ENCODE measurements at places on chromosomes 11 and 22.

GRCh38 chr11:35039076-35039475 lies 99.9 kb upstream of the CD44 start:
- DNase-seq: no peak

- no peak for DNase-seq
Observed at GRCh38 chr11:117839936-117840813, 15.6 kb upstream of the FXYD2 start.

DNA sequence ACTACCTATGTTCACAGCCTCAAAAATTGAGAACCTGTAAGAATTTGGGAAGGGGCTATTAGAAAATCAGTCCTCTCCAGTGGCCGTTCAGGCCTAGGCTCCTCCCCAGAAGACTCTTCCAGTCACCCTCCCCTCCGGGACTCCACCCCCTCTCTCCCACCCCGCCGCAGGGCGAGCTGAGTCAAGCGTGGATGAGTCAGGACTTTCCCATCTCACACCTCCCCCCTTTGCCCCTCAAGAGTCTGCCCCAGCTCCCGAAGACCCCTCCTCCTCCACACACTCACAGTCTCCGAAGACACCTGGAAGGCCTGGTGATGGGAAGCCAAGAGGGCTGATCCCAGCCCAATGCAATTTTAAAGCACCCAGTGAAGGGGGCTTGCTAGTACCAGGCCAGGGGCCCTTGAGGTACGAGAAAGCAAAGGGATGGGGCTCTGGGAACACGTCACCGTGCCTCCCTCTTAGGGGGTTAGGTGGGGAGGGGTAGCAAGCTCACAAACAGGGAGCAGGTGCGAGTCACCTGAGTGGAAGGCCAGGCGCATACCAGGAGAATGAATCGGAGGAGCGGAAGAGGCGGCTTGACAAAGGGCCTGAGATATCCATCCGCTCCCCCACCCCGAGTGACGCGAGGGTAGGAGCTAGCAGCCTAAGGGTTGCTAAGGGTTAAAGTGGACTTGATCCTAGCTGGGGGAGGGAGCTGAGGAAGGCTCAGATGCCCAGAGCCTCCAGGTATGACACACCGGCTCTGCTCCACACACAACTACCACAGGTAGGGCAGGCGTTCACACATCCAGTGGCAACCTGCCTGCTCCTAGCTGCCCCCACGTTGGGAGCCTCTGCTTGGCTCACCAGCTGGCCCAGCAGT lies 13.6 kb downstream of the BCL9L start:
- peak; percentile 81 for DNase-seq

DNA sequence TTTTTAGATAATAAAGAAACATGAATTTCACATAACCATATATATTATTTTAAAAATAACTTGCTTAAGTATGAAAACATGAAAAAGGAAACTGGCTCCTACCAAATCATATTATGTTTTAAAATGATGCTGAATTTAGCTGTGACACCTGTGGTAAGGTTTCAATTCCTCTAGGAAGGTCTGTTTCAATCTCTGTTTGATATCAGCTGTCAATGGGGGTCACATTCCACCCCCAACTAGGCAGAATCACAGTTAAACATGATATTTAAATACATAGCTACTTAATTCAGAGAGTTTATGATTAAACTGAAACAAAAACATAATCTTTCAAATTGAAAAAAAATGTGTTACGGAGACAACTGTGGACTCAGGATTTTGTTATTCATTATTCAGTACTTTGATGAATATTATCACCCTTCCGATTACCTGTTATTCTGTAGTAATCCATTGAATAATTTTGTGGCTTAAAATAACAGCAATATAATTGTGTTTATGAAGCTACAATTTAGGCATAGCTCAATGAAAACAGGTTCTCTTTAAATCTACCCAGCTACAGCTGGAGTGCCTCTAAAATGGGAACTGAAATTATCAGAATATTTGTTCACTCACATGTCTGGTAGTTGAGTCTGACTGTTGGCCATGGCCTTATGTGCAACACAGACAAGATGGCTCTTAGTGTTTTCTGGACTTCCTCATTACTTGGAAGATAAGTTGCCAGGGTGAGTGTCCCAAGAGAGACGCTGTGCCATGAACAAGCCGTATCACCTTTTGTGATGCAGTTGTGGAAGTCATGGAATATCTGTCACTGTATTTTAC lies 244.6 kb upstream of the ANO3 start:
- no peak for DNase-seq

DNA sequence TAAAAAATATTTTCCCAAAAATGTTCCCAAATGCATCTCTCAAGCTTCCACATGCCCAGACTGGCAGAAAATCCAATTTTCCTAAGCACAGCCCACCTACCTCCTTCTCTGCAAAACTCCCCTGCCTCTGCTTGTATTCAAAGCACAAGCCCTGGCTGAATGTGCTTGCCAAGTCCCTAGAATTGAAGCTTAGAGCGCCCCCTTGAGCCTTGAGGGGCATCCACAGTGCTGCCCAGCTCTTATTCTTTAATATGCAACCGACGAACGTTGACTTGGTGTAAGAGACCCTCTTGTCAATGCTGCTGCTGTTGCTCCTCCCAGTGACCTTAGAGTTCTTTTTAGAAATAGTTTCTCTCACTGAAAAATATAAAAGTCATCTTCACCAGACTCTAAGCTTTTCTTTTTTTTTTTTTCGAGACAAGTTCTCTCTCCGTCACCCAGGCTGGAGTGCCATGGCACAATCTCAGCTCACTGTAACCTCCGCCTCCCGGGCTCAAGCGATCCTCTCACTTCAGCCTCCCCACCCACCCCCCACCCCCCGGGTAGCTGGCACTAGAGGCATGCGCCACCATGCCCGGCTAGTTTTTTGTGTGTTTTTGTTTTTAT lies 63.5 kb upstream of the CAPRIN1 start:
- peak; percentile 67 for DNase-seq

DNA sequence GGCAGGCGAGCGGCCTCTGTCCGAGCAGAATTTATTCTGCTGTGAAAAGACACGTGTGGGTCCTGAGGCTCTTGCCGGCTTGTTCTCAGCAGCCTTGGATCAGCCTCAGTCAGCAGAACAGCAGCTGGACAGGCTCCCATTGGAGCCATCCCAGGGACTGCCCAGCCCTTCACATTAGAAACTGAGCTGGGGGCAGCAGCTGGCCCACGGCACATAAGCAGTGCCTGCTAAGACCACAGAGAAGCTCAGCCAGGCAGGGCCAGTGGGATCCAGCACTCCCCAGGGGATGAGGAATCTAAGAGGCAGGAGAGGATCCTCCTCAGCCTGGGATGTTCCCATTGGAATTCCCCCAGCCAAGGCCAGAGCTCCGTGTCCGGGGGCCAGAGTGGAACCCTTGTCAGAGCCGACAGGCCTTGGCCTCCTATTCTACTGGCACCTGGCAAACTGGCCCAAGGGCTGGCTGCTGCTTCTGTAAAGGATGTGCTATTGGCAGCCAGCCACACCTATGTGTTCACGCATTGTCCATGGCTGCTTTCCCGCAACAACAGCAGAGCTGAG lies 18.2 kb downstream of the RTN4R start:
- DNase-seq: no peak

- no peak for DNase-seq
Observed at GRCh38 chr11:73191151-73191550, 26.9 kb upstream of the P2RY2 start.

DNA sequence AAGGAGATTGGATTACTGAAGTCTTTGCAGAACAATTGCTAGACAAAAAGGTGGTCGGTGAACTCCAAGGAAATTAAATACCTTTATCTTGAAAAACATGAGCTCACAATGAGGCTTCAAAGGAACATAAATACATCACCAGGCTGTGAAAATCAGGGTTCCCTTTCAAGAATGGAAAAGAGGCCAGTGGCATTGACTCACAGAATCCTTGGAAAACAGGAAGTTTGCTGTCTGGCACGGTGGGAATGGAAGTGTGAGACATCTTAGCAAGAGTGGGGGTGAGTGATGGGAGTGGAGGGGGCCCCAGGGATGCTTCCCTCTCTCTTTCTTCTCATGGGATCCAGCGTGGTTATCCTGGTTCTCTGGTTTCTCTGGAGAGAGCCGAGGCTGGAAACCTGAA lies 48.9 kb upstream of the TBCEL start:
- DNase-seq: no peak

GRCh38 chr22:40392618-40393017 lies 22.2 kb downstream of the SGSM3 start:
- DNase-seq: no peak

- DNase-seq: no peak
Observed at GRCh38 chr22:29703569-29704195, 16.1 kb upstream of the CABP7 start.

- no peak for DNase-seq
Observed at GRCh38 chr11:88378422-88379066, 41.0 kb upstream of the CTSC start.

- no peak for DNase-seq
Observed at GRCh38 chr11:113446112-113446511, 29.1 kb downstream of the DRD2 start.

GRCh38 chr22:36287881-36288515 lies 35.1 kb downstream of the APOL1 start:
- DNase-seq: no peak

GRCh38 chr22:28837640-28838039 lies 37.3 kb upstream of the XBP1 start:
- no peak for DNase-seq

DNA sequence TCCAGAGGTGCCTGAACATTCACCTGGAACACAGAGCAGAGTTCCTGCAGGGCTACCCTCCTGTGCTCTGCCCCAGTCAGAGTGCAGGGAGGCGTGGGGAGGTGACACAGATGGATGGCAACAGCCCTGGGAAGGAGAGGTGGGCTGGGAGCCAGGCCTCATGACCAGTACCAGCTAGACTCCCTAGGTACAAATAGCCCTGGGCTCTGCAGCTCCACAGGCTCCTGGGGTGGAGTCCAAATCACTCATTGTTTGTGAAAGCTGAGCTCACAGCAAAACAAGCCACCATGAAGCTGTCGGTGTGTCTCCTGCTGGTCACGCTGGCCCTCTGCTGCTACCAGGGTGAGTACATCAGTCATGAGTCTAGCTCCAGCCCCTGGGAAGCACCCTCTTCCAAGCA lies at the start of gene SCGB1D2:
Gene SCGB1D2, plus strand, starts transcription at position 219 of the 400 bp plus-strand sequence. Its CDS starts 69 bp downstream, at position 288.
- no peak for DNase-seq

GRCh38 chr11:87754685-87755084 lies 420.6 kb downstream of the RAB38 start:
- DNase-seq: no peak

- DNase-seq: no peak
Observed at GRCh38 chr11:111694851-111695250, 71.3 kb downstream of the PPP2R1B start.

GRCh38 chr11:9535189-9535781 lies 38.2 kb upstream of the WEE1 start:
- DNase-seq: peak; percentile 86

DNA sequence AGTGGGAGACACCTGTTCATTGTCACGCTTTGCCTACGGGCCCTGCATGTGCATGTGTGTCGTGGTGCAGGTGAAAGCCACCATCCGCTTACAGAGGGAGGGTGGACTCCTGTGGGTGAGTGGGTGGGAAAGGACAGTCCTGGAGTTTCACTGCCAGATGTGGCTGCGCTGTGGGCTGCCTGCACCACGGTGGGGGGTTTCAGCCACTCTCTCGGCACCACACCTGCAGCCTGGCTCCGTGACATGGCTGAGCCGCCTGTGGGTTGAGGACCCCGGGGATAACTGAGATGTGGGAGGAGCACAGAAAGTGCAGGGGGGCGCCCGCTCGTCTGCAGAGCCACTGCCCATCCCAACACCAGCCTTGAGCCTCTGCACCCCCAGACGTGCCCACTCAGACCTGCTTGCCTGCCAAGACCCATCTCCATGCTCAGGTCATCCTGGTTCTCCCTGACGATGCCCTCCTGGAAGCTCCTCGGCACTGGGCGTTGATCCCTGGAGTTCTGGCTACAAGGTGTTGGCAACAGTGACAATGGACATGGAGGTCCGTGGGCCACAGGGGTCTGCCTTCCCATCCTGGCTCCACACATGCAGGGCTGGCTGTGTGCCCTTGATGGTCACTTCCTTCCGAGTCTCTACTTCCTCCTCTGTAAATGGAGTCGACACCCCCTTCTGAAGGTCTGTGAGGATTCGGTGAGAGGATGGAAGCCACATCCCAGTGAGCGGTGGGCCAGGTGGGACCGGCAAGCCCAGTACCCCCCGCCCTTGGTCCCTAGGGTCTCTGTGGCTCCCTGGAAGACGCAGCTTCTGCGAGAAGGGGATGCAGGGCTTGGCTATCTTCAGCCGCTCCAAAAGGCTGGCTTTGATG lies 1007.0 kb downstream of the BRD1 start:
- no peak for DNase-seq

- DNase-seq: no peak
Observed at GRCh38 chr11:112705148-112705547, 256.1 kb upstream of the NCAM1 start.

- no peak for DNase-seq
Observed at GRCh38 chr11:86483940-86484794, 109.5 kb downstream of the CCDC81 start.

GRCh38 chr11:112513417-112513816 lies 252.8 kb upstream of the PLET1 start:
- no peak for DNase-seq

DNA sequence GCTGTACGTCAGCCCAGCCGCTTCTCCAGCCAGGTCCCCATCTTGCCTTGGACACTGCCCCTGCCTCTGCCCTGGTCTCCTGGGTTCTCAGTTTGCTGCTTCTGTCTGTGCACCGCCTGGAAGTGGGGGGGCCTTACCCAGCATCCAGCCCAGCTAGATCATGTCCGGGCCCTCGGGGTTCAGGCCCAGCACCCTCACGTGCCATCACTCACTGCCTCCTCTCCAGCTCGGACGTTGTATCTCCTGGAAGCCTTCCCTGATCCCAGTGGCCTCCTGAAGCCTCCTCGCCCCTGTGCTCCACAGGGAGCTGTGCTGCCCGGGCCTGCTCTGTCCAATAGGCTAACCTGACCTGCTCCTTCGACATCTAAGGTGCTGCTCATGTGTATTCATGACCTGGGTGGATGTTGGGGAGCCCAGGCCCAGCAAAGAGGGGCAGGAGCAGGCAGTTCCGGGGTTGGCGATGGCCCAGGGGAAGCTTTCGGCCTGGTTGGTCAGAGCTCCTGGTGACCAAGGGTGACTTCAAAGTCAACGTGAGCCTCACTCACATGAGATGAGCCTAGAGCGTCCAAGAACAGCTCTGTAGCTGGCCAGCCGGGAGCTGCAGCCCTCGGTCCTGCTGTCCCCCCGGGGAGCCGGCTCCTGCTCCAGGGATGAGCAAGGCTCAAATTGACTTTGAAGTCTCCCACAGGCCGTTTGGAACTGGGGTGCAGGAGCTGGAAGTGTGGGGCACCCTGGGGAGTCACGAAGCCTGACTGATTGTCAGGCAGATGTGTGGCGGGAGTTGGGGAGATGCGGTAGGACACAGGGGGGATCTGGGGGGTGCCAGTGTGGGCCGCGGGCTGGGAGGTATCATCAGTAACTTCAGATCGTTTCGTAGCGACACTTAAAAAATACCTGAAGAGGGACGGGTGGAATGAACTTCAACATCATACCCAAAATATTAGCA lies 5.2 kb upstream of the ASCL2 start:
- DNase-seq: no peak

- no peak for DNase-seq
Observed at GRCh38 chr11:33207408-33207985, 46.2 kb upstream of the CSTF3 start.

Data from stimulated activated CD4-positive, alpha-beta T cell treated with anti-CD3 and anti-CD28 coated beads, Interleukin-4, amount 100 ng/mL, for 1 hour (primary cell).